ENCODE measurements at places on chromosomes 7 and 10. TPM values are rescaled to one million over a fixed set of nuclear protein-coding genes. Genes with fewer than 3 reads are reported as not detected.

DNA sequence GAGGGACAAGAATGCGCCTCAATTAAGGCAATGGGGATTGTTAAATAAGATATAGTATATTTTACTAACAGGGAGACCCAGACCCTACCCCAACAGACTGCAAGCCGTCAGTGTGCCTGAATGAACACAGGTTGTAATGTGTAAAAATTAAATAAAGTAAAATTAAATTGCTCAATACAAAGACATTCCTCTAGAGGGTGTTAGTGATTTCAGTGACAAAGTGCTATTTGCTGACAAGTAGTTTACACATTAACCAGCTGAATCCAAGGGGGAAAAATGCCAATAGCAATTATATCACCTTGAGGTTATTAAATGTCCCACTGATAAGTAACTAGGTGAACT, 110.5 kb downstream of the EBF3 start:
- no peak for DNase-seq

DNA sequence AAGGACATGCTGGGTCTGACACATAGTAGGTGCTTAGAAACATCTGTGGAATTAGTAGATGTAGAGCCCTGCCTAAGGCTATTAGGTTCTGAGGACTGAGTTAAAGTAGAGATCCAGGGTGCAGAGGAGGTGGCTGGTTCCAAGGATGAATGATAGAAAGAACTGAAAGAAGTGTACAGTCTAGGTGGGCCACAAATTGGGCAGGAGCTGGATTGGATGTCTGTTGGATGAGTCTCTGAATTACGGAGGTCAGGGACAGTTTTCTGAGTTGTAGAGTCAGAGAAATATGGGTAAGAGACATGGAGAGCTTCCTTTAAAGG, 2.0 kb upstream of the SAMD8 start:
- DNase-seq: no peak

DNA sequence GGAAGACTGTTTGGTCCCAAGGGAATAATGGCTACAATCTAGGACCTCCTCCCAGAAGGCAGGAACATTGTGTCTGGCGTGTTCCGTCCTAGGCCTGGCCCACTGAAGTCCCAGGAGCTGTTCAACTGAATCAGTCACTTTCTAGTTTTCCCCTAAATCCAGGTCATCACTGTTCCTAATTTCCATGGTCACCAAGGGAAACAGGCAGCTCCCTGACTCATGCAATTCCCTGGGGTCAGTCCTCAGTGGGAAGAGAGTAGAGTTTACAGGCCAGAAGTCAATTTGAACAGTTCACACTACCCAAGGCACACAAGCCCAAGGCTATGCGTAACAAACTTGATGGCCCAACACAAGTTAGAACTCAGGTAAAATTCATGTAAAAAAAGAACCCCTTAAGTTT, 44.0 kb downstream of the CREB3L2 start:
- no peak for DNase-seq

- DNase-seq: no peak
Observed at GRCh38 chr10:80691441-80691840, 153.7 kb downstream of the SH2D4B start.

DNA sequence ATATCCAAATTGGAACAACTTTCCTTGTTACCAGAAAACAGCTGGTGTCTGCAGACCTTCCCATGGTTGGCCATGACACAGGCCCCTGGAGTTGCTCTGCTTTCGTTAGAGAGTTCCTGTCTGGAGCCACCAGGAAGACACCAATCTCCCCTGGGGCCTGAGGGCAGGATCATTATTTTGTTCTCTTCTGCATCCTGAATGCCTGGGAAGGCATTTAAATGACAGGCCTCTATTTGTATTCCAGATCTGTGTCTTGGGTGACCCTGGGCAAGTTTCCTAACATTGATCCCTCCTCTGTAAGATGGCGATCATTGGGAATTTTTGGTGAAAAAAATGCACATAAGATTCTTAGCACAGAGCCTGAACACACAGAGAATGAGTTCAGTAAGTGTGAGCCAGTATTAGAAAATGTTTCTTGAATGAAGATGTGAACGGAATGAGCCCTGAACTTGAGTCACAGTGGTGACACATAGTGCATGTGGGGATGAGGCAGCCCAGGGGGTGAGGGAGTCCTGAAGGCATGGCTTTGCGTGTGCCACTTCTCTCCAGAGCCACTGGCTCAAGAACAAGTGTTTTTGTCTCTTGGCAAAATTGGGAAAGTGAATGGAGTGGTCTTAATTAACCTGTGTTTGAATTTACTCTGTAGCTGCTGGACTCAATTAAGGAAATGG, 28.4 kb downstream of the BMPER start:
- DNase-seq: no peak

- DNase-seq: no peak
Observed at GRCh38 chr7:96219378-96220130, 102.3 kb downstream of the SLC25A13 start.

- no peak for DNase-seq
Observed at GRCh38 chr7:51253157-51253556, 63.5 kb downstream of the COBL start.

DNA sequence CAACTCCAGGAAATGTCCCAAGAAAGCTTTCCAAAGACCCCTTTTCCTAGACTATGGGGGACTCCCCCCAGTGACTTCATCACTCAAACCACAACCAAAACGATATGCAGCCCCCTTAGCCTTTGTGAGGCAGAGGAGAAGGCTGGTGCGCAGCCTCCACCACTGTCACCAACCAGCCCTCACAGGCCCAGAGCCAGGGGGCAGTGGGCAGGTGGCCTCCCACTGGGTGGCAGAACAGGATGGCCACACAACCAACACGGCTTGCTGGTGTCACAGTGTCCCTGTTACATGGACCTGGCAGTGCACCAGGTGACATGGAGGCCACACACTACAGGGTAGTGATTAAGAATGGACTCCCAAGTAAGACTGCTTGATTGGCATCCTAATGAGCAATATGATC, 172.0 kb downstream of the PLXNA4 start:
- no peak for DNase-seq

DNA sequence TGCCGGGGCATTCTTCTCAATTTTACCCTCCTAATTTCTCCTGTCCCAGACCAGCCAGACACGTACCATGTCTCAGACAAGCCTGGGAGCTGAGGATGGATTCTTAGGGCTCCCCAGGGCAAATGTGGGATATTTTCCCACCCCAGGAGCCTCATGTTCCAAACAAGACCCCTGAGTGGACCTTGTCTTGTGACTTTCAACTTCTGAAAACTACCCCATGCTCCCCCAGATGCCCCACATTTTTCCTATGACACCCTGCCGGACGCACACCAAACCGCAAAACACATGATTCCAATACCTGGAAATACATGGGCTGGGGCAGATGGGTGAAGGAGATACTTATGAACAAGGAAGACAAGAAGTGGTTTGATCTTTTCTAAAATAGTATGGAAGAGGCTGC, 874 bp downstream of the GIMAP5 start:
- DNase-seq: no peak

GRCh38 chr10:94251098-94251497, 111.6 kb downstream of the NOC3L start:
- no peak for DNase-seq

- no peak for DNase-seq
Observed at GRCh38 chr10:30893208-30893607, 138.5 kb downstream of the ZNF438 start.

DNA sequence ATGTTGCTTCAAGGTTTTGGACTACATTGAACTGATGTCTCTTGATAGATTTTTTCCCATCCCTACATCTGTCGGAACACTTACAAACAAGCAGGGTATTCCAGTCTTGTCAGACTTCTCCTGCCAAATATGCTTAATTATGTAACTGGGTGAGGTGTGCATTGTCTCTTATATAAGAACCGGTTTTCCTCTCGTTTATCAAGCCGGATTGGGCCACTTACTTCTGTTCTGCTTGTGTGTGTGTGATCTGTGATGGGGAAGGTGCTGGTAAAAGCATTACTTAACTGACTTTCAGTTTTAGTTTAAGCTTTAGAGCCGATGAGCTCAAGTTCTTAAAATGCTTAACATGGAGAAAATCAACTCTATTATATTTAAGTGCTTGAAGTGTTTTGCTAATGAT, 57.9 kb downstream of the OTUD1 start:
- DNase-seq: no peak

DNA sequence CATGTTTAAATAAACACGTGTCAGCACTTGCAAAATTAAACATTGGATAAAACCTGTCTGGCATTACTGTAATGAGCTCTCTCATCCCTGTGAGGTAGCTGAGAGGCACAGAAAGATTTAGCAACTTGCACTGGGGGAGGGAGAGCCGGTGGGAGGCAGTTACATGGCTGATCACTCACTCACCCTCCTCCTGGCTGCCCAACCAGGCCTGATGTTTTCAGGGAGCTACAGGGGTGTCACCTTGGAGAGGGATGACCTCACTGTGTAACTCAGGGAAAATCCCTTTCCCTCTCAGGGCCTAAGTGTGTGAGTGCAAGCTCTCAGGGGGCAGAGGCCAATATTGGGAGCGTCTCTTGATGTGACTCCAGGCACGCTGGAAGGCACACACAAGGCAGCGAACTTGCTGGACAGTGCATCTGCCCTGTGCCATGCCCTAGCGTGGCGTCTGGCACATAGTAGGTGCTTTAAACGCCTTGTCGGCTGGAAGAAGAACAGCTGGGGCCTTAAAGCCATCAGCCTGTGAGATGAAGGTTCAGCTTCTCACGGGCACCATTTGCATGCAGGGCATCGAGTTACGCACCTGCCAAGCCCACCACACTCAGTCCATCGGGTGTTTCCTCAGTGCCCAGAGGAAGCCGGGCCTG, 51.1 kb downstream of the ELFN1 start:
- no peak for DNase-seq

DNA sequence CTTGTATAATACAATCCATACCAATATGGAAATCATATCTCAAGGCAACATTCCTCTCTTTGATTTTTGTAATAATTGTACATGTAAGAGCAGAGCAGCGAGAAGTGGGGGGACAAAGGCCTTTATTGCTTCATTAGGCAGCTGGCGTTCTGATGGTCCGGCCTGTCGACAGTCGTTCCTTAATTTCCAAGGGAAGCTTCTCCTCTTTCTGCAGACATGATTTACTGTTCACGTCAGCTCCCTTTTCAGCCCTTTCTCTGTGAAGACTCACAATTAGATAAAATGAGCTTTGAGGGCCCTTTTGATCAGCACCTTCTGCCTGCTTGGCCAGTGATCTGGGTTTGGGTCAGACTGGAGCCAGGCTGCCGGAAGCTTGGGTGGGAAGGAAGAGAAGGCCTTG, 65.6 kb upstream of the CTBP2 start:
- DNase-seq: no peak

DNA sequence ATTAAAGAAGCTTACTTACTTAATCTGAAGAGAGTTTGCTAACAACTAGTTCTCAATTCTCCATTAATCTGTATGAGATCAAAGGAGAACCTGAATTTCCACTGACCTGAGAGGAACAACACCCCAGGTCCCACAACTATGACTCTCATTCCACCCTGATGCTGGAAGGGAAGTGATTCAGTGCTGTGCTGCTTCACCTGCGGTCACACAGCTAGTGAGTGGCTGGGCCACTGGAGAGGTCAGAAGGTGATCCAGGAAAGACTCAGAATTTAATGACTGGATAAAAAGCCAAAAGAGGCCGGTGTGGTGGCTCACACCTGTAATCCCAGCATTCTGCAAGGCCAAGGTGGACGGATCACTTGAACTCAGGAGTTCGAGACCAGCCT, 23.6 kb downstream of the SORBS1 start:
- DNase-seq: no peak

DNA sequence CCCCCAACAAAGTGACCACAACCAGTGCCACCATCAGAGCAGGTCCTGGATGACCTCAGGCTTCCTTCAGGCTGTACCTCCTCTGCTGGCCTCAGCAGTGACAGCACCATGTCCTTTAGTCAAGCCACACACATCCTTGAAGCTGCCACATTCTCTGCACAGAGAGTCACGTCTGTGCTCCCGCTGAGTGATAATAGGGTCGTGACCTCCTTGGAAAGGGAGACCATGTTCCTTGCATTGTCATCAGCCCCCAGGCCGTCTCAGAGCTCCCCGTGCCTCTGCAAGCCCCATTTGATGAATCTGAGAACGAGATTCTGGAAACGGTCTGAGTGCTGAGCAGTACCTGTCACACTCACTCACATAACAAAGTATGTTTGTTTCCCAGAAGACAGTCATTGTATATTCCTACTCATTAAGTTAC, 106.5 kb upstream of the PRR15 start:
- no peak for DNase-seq

- no peak for DNase-seq
Observed at GRCh38 chr7:2613931-2614600, 17.7 kb upstream of the TTYH3 start.

DNA sequence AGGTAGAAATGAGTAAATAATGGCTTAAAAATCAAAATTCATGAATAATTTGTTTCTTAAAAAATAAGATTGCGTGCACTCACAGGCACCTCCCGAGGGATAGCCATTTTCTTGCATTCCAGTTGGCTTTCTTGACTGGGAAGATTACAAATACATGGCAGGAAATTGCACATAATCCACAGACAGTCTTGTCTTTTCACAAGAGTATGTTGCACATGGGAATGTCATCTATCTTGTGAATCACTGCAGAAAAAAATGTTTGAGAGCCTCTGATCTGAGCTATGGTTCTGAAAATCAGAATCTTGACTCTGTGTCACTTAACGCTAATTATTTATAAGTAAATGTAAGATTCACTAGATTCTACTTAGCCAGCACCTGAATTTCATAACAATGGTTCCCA, 74.1 kb upstream of the PRKG1 start:
- DNase-seq: no peak

DNA sequence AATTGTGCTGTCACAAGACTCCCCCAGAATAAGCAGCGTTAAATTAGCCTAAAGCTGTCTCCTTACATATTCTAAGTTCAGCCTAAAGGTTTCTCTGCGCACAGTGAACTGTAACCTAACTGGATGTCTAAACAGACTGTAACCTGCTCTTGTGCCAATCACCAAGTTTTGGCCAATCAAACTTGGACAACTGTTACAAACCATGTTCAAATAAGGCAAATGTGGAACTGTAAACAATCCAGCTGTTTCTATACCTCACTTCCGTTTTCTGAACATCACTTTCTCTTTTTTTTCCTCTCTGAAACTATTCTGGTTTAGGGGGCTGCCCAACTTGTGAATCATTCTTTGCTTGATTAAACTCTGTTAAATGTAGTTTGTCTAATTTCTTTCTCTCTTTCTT, 252.2 kb upstream of the HABP2 start:
- no peak for DNase-seq

GRCh38 chr10:63901228-63901627, 380.0 kb downstream of the REEP3 start:
- DNase-seq: no peak

DNA sequence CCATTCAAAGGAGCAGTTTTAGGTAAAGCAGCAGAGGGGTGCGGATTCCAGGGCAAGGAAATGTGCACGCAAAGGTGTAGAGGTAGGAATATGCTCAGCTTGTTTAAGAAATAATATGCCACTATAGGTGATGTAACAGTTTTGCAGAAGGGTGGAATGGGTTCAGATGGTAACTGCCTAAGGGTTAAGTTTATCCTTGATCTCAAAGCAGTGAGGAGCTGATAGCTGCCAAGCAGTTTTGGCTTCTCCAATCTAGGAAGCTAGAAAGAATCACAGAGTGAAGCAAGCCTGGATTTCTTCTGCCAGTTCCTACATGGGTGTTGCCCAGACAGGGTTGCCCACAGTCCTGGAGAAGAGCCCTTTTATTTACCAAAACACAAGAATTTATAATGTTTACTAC, 6.0 kb downstream of the ACADSB start:
- DNase-seq: no peak

The TTYH3 gene
- 23.1 TPM for total RNA-seq

The SPDYE2 gene
- not detected for total RNA-seq

The SPDYE2B gene
- not detected for total RNA-seq

The RFC2 gene
- total RNA-seq: 27.3 TPM

The FZD1 gene
- 9.5 TPM for total RNA-seq

The MYH16 gene
- total RNA-seq: not detected

The GHRHR gene
- not detected for total RNA-seq
